Activated naive CD4-positive, alpha-beta T cell treated with anti-CD3 and anti-CD28 coated beads for 36 hours (primary cell): ENCODE measurements at places on chromosomes 16 and 17.

DNA sequence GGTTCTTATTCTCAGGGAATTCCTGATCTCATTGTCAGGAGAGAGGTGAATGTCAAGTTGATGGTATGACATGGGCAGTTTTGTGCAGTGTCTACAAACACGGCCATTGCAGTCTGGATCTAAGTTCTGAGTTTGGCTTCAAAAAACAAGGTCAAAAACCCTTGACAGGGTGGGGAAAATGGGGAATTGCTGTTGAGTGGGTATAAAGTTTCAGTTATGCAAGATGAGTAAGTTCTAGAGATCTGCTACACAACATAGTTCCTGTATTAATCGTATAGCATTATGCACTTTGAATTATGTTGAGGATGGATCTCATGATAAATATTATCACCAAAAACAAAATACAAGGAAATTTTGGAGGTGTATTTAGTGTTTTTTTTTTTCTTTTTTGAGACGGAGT lies 36.6 kb upstream of the CARMIL2 start:
- DNase-seq, result no peak

- peak; percentile 75 for DNase-seq
Measured at GRCh38 chr17:43994272-43995149, 9.9 kb upstream of the NAGS start.

- no peak for DNase-seq
Measured at GRCh38 chr16:47664653-47665325, 203.7 kb downstream of the PHKB start.

DNA sequence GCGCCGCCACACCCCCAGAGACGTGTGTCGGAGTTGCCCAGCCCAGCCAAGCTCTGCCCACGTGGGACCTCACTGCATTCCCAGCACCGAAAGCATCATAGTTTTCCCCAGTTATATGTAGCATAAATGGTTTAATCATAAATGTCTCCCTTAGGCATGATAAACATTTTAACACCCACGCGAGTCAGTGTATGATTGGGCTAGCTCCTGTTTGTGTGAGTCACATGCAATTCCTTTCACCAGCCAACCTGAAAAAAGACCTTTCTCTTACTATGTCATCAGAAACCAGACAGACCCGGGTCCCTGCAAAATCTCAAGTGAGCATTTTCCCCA lies 9.2 kb downstream of the TAF1C start:
- peak; percentile 26 for DNase-seq

DNA sequence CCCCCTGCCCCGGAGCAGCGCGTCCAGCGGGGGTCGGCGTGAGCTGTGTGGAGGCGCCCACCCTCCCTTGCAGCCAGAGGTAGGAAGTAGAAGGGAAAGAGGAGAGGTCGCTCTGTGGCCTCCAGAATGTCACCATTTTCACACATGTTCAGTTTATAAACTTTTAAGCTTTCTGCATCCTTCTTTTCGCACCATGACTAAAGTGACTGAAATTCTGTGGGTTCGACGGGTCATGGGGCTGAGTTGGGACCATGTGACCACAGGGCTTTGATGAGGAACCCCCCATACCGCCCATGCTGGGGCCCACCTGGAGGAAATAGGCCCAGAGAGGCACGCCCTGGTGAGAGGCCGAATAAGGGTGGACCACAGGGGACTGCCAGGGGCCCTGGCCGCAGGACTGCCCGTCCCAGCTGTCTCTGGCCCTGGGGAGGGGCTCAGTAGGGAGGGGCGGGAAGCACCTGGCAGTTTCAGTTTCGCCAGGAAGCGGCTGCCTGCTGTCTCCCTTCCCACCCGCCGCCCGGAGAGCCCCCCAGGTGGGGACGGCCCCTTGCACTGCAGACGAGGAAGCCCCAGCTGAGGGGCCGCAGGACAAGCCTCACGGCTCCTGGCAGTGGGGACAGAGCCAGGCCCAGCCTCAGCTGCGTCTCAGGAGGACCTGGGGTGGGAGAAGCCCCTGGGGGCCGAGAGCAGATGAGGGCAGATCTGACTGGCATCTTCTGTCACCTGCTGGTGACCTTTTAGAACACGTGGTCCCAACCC lies 9.0 kb downstream of the CBFA2T3 start:
- DNase-seq, result peak; percentile 53

DNA sequence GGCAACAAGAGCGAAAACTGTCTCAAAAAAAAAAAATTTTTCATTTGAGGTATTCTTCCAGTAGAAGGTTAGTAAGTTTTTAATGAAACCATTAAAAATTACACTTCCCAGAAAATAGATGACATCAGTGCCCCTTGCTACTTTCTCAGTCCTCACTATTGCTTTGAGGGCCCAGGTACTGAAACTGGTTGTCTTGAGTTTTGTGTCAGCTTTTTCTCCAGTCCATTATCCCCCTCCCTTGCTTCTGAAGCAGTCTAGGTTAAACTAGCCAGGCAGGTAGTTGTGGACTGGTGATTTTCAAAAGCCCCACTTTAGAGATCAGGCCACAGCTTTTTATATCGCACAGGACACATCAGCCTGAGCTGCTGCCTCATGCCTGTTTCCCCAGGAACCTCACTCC lies 10.9 kb downstream of the SMCR8 start:
- no peak for DNase-seq

- no peak for DNase-seq
Measured at GRCh38 chr17:80070375-80071115, 30.8 kb upstream of the GAA start.

GRCh38 chr17:21299981-21300600 lies 15.6 kb downstream of the MAP2K3 start:
- DNase-seq, result no peak

GRCh38 chr16:47700857-47701587 lies 239.9 kb downstream of the PHKB start:
- DNase-seq, result no peak

DNA sequence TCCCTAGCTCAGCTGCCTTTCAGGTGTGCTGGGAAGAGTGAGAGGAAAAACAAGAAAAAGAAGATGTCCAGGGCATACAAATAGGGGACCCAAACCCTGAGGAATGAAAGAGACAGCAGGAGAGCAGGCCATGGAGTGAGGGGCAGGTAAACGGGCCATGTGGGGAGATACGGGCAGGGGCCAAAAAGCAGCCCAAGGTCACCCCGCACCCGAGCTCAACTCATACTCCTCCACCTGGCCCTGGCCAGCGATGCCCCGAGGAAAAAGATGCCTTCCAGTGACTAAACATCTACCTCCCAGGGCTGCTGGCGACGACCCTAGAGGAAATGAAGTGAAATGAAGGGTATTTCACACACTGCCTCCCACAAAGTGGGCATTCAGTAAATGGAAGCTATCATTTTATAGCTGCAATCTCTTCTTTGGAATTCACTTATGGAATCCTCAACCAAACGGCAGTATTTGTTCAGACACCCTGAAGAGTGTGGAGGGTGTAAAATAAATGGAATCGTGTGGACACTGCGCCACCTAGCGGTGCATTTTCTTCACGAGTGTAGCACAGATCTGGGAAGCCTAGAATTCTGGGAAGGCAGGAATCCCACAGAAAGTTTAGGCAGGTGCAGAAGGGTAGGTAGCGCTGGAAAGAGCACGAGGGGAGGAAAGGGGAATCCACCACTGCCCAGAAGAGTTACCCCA lies 14.9 kb downstream of the ELAC2 start:
- DNase-seq, result peak; percentile 68

GRCh38 chr16:6929868-6930267 lies 402.8 kb upstream of the RBFOX1 start:
- no peak for DNase-seq

DNA sequence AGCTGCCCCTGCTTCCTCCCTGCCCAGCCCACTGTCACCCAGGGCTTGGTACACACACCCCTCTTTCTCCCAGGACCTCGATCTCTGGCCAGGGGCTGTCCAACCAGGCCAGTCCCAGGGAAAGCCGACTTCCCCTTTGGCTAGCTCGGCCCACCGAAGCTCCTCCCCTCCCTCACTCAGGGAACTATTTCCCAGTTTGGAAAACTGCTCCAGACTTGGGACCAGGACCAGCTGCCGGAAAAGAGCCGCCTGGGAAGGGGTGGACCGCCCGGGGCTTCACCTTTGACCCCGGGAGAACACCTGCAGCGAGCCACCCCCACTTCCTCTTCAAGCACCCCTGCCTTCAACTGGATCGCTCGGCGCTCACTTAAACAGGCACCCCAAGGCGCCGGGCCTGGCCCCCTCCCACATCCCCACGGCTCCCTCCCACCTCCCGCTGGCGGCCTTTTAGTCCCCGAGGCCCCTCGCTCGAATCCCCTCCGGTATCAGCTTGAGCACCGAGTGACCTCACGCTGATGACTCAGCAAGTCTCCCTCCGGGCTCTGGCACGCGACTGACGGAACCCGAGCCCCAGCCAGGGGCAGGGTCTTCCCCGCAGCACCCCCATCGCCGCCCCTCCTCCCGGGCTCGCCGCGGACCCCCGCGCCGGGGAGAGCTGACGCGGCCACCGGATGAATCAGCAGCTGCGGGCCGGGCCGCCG lies 934 bp downstream of the MAFG start:
- peak; percentile 71 for DNase-seq
